ENCODE measurements at places on chromosomes 2 and 18. TPM values are rescaled to one million over a fixed set of nuclear protein-coding genes. Genes with fewer than 3 reads are reported as not detected.

GRCh38 chr2:182968493-182968892, 69.8 kb downstream of the NCKAP1 start:
- no peaks in the 10 kb centered on the region for H3K27me3 ChIP-seq
- peaks cover 5% of the 10 kb centered on the region for H3K4me1 ChIP-seq
- no peak for DNase-seq
- H3K27ac ChIP-seq: no peak overlapping the region
- H3K36me3 ChIP-seq: peaks cover 4% of the 10 kb centered on the region

DNA sequence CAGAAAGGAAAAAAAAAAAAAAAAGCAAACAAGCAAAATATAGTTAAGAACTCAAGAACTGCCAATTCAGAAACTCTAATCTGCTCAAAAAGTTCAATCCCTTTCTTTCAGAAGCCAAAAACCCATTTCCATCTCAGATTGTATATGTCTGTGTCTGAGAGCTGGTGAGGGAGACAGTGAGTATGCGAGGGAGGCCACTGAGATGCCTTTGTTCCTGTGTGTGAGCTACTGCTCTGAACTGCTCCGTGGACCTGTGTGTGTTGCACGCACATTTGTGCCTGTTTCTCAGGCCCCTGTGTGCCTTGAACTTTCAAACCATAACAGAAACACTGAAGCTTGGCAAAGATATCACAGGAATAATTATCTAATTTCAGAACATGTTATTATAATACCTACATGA, 2.5 kb upstream of the PKDCC start:
- H3K4me1 ChIP-seq: no peaks in the 10 kb centered on the region
- DNase-seq: no peak
- H3K27ac ChIP-seq: no peak overlapping the region
- no peak overlapping the region for H3K4me3 ChIP-seq
- H3K27me3 ChIP-seq: peaks cover 59% of the 10 kb centered on the region

- no peak for DNase-seq
- peaks cover 19% of the 10 kb centered on the region for H3K4me1 ChIP-seq
- H3K27me3 ChIP-seq: no peaks in the 10 kb centered on the region
- no peak overlapping the region for H3K4me3 ChIP-seq
- H3K27ac ChIP-seq: no peak overlapping the region
Observed at GRCh38 chr2:54624591-54625071, 98.8 kb upstream of the EML6 start.

OXER1 gene
- 0.12 TPM for total RNA-seq

GRCh38 chr2:96261328-96262003, 4.3 kb downstream of the TMEM127 start:
- no peaks in the 10 kb centered on the region for H3K27me3 ChIP-seq
- H3K27ac ChIP-seq: no peak overlapping the region
- H3K4me3 ChIP-seq: no peak overlapping the region
- DNase-seq: no peak

- H3K4me1 ChIP-seq: no peaks in the 10 kb centered on the region
- no peak for DNase-seq
- H3K4me3 ChIP-seq: no peak overlapping the region
Observed at GRCh38 chr2:240936106-240936505, 30.0 kb downstream of the CROCC2 start.

MAL gene
- total RNA-seq: 264 TPM

DNA sequence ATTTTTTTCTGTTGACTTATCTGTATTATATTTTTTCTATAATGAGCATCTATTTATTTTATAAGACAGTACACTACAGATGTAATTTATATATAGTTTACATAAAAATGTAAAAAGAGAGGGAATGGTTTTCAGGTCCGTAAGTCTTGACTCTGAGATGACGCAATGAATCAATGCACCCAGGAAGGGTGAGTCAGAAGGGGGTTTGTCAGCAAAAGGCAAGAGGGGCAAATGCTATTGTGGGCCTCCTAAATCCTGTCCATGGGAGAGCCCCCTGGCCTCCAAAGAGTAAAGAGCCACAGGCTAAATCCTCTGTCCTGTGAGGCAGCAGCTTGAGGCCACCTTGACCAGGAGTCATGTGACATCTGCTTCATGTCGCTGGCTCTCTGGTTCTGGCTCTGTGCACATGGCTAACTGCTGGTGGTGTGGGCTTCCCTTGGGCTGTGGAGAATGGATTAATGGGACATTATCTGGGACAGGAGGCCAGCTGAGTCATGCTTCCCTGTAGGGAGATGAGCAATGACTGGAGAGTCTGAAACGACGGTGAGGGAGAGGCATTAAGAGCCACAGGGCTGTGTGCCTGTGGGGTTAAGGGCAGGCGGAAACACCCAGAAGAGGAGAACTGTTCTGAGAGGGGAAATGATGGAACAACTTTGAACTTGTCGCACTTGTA, 22.8 kb upstream of the ASB18 start:
- no peak overlapping the region for H3K4me3 ChIP-seq
- DNase-seq: no peak
- no peaks in the 10 kb centered on the region for H3K36me3 ChIP-seq
- H3K27me3 ChIP-seq: no peaks in the 10 kb centered on the region
- H3K27ac ChIP-seq: no peak overlapping the region

TEX51 gene
- total RNA-seq: not detected

UCN gene
- total RNA-seq: 1.8 TPM

DNA sequence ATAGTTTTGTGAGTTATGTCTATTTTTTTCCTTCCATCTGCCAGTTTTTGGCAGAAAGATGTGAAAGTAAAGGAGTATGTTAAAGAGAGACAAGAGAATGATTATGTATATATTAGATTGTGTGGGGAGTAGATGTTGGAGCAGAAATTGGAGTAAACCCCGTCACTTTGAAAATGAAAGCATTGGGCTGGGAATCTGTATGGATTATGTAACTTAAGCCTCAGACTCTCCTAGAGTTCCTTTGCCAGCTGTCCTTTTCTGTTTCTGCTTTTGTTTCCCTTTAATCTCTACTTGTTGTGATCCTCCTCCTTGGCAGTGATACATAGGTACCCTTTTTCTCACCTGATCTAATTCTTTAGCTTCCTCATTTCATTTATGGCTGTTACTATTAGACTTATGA, 19.2 kb downstream of the CCDC138 start:
- no peak for DNase-seq
- no peaks in the 10 kb centered on the region for H3K27me3 ChIP-seq

DNA sequence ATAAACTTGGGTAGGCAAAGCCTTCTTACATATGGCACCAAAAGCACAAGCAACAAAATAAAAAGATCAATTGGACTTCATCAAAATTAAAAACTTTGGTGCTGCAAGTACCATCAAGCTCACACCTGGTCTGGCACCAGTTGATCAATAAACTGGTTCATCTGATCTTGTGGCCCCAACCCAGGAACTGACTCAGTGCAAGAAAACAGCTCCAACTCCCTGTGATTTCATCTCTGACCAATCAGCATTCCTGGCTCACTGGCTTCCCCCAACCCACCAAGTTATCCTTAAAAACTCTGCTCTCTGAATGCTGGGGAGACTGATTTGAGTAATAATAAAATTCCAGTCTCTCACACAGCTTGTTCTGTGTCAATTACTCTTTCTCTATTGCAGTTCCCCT, 8.4 kb downstream of the EPG5 start:
- no peaks in the 10 kb centered on the region for H3K27me3 ChIP-seq
- DNase-seq: no peak
- H3K36me3 ChIP-seq: peaks cover 23% of the 10 kb centered on the region
- peaks cover 40% of the 10 kb centered on the region for H3K4me1 ChIP-seq

LPIN2 gene
- total RNA-seq: 91.8 TPM

DNA sequence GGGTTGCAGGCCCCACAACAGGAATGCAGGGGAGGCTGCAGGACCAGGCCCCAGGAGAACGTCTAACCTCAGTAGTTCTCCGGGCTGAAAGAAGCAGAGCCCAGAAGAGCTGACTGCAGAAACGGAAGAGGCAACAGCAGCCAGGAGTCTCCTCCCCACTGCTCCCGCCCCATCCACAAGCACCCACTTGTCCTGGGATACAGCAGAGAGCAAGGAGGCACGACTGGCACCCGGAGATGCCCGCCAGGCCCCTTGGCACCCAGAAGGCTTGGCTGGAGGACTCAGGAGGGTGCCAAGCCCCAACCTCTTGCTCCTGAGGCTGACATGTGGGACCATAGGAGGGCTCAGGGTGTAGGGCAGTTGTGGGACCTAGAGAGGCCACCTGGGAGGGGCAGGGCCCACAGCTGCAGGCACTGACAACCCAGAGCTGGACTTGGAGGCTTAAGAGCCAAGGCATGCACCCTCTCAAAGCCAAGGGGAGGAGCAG, 29.0 kb upstream of the TNS1 start:
- H3K36me3 ChIP-seq: no peaks in the 10 kb centered on the region
- H3K27ac ChIP-seq: peak overlapping the region; percentile 14
- no peaks in the 10 kb centered on the region for H3K4me1 ChIP-seq
- DNase-seq: no peak
- no peaks in the 10 kb centered on the region for H3K27me3 ChIP-seq

TUBB8B gene
- not detected for total RNA-seq

- H3K27me3 ChIP-seq: no peaks in the 10 kb centered on the region
- no peaks in the 10 kb centered on the region for H3K4me1 ChIP-seq
- H3K27ac ChIP-seq: no peak overlapping the region
- DNase-seq: no peak
Observed at GRCh38 chr2:230394301-230394700, 21.7 kb upstream of the SP100 start.

DNA sequence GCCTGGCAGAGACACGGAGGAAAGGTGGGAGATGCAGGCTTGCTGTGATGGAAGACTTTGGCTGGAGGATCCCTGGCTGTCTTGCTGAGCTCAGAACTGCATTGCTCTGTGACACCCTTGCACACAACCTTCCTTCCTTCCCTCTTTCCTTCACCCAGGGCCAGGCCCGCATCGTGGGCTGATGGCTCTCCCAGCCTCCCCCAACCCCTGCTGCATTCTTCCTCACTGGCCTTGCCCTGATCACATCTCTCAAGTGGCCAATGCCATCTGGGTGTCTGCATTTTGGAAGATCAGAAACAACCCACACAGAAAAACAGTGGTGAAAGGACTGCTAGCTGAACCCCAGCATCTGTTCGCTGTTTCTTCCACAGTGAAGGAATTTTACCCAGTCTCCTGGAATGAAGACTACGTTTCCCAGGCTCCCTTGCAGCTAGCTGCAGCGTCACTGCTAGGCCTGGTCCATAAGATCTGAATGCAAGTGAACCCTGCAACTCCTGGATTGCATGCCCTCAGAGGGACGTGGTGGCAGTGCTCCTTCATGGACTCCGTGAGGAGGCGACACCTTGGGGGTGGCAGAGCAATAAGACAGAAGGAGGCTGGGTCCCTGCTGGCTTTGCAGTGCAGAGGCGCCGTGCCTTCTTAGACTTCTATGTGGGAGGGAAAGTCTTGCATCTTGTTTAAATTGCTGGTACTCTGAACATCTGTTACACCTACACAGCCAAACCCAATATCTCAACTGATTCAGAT, 78.9 kb upstream of the YWHAQ start:
- peaks cover 55% of the 10 kb centered on the region for H3K4me1 ChIP-seq
- no peak for DNase-seq
- H3K4me3 ChIP-seq: no peak overlapping the region
- peak overlapping the region; percentile 86 for H3K27ac ChIP-seq
- no peaks in the 10 kb centered on the region for H3K36me3 ChIP-seq

- no peak overlapping the region for H3K27ac ChIP-seq
- no peaks in the 10 kb centered on the region for H3K36me3 ChIP-seq
- H3K27me3 ChIP-seq: no peaks in the 10 kb centered on the region
- no peaks in the 10 kb centered on the region for H3K4me1 ChIP-seq
Observed at GRCh38 chr18:40314199-40314598, 1640.8 kb upstream of the PIK3C3 start.

TGOLN2 gene
- 102 TPM for total RNA-seq

- H3K4me1 ChIP-seq: no peaks in the 10 kb centered on the region
- no peaks in the 10 kb centered on the region for H3K36me3 ChIP-seq
- no peak for DNase-seq
- H3K4me3 ChIP-seq: no peak overlapping the region
Observed at GRCh38 chr18:32287249-32287648, 97.4 kb downstream of the MEP1B start.

TMEM200C gene
- 0.07 TPM for total RNA-seq

GRCh38 chr2:236257136-236257535, 7.1 kb downstream of the ASB18 start:
- H3K36me3 ChIP-seq: no peaks in the 10 kb centered on the region
- no peak overlapping the region for H3K4me3 ChIP-seq
- peaks cover 2% of the 10 kb centered on the region for H3K27me3 ChIP-seq

DNA sequence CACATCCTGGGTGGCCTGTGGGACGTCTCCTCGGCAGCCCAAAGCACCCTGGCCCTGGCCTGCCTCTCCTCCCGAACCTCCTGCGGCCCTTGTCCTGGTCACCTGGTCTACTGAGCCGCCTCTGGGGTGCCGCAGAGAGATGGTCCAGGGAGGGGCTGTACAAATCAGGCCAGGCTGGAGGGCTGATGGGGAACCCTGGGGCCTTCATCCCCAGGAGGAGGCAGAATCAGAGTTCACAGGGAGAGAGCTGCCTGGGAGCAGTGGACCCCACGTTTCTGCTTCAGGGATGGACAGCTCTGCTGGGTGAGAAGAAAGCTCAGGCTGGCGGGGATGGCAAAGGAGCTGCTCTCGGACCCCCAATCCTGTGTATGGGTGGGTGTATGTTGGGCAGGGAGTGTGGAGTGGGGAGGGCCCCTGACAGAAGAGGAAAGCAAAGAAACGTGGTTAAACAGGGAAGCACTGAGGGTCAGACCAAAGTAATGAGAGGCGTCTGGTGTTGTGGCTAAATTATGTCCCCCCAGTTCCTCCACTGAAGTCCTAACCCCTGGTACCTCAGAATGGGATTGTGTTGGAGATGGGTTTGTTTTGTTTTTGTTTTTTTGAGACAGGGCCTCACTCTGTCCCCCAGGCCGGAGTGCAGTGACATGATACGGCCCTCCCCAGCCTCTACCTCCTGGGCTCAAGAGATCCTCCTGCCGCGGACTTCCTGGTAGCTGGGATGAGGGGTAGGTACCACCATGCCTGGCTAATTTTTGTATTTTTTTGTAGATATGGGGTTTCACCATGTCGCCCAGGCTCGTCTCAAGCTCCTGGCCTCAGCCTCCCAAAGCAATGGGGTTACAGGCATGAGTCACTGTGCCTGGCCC, 73.4 kb upstream of the SMAD7 start:
- no peak for DNase-seq
- H3K4me3 ChIP-seq: no peak overlapping the region
- no peaks in the 10 kb centered on the region for H3K27me3 ChIP-seq
- no peaks in the 10 kb centered on the region for H3K36me3 ChIP-seq

Data from activated T-helper 1 cell treated with anti-CD3 and anti-CD28 coated beads, Interleukin-12 subunit alpha, Interleukin-12 subunit beta, Interleukin-2, Interleukin-4 antibody, amounts not matched to agents 30 ng/mL and 10 ng/mL and 1 ng/mL, durations not matched to agents 14 hours and 24 hours and 36 hours (primary cell).